Activated T-cell treated with anti-CD3 and anti-CD28 coated beads, Interleukin-2, amount 50 U/mL, for 24 hours (primary cell): ENCODE measurements at places on chromosomes 6 and 20.

GRCh38 chr6:29708432-29709179 lies 14.6 kb upstream of the HLA-F start:
- no peaks in the 10 kb centered on the region for H3K36me3 ChIP-seq
- no peaks in the 10 kb centered on the region for H3K27me3 ChIP-seq
- H3K4me1 ChIP-seq = peaks cover 76% of the 10 kb centered on the region
- peak; percentile 50 for DNase-seq
- H3K4me3 ChIP-seq = peak overlapping the region; percentile 67
- H3K27ac ChIP-seq = peak overlapping the region; percentile 84

DNA sequence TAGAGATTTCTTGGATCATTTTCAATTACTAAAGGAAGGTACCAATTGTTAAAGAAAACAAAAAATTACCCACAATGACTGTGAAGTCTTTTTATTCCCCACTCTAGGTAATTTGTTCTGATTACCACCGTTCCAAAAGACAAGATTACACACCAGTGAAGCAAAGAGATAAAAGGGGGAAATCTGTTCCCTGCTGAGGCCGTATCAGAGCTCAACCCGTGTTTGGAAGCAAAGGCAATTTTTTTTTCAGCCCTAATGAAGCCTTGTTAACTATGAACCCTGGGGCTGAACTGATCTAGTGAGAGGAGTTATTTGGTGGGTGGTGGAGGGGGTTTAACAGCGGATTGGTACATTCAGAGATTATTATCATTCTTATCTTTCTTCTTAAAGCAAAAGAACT lies 128.5 kb downstream of the ALDH8A1 start:
- no peaks in the 10 kb centered on the region for H3K36me3 ChIP-seq
- H3K27me3 ChIP-seq = peaks cover 2% of the 10 kb centered on the region
- H3K4me3 ChIP-seq = no peak overlapping the region
- H3K4me1 ChIP-seq = peaks cover 5% of the 10 kb centered on the region
- DNase-seq = no peak
- no peak overlapping the region for H3K27ac ChIP-seq

DNA sequence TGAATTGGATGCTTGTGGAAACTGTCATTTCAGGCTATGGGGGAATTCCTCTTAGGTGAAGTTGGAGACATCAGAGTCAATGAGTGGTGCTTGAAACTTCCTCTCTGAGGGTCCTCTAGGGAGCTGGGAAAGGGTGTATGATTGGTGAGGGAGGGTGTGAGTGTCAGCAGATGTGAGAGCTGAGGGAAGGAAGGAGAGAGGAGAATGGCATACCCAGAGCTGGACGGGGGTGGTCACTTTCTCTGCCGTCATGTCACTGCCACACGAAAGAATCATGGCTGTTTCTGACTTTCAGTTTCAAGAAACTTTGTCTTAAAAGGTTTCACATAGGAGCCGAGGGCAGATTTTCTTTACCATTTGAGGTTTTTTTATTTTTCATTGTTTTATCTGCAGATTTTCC lies 50.3 kb downstream of the DEK start:
- peaks cover 27% of the 10 kb centered on the region for H3K4me1 ChIP-seq
- H3K27me3 ChIP-seq = no peaks in the 10 kb centered on the region
- DNase-seq = no peak

GRCh38 chr6:26033085-26033940 lies 53.9 kb upstream of the HFE start:
- peak overlapping the region; percentile 85 for H3K4me3 ChIP-seq
- H3K36me3 ChIP-seq = peaks cover 6% of the 10 kb centered on the region
- no peaks in the 10 kb centered on the region for H3K27me3 ChIP-seq

GRCh38 chr6:18262702-18263417 lies 1.5 kb downstream of the DEK start:
- H3K4me3 ChIP-seq = peak overlapping the region; percentile 89
- H3K27me3 ChIP-seq = no peaks in the 10 kb centered on the region
- peaks cover 55% of the 10 kb centered on the region for H3K4me1 ChIP-seq
- peak overlapping the region; percentile 96 for H3K27ac ChIP-seq
- peak; percentile 48 for DNase-seq
